ENCODE measurements at places on chromosomes 2 and 18.

GRCh38 chr18:76662626-76663025, 159.7 kb upstream of the ZNF236 start:
- no peak for DNase-seq

GRCh38 chr2:118667348-118667747, 180.1 kb downstream of the EN1 start:
- no peak for DNase-seq

- DNase-seq: no peak
Measured at GRCh38 chr2:45130736-45131135, 121.5 kb upstream of the SIX2 start.

DNA sequence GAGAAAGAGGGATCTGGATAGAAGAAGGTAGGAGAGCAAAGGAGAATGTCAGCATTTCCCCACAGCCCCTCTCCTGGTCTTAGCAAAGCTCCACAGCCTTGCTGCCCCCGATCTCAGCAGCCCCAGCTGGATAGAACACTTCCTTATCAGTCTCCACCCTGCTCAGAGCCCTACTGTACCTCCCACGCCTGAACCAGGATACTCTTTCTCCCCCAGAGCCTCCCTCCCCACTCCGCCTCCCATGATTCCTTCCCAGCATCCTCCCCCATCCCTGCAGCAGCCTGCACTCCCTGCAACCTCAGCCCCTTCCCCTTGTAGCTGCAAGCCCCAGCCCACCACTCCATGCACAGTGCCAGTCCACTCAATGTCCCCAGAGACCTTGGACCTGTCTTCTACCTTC, 25.8 kb downstream of the PLB1 start:
- no peak for DNase-seq

GRCh38 chr2:128536925-128537620, 218.4 kb upstream of the HS6ST1 start:
- no peak for DNase-seq

GRCh38 chr2:6927186-6927585, 10.0 kb downstream of the RNF144A start:
- no peak for DNase-seq

- DNase-seq: no peak
Measured at GRCh38 chr2:208064220-208064961, 39.1 kb upstream of the PLEKHM3 start.

DNA sequence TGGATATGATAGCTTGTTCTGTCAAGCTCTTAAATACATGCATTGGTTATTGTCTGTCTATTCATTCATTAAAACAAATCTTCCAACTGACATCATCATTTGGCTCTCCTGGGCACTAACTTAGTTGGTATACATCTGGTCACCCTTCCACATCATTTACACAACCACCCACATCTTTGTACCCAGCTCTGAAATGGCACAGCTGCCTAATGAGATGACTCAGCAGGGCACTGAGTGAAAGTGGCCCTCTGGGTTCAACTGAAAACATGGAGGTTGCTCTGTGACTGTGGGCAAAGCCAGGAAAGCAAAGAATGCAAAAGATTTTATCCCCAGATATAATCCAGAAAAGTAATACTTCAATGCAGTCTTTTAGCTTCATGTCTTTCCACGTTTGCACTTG, 234.0 kb upstream of the MAP2 start:
- no peak for DNase-seq

DNA sequence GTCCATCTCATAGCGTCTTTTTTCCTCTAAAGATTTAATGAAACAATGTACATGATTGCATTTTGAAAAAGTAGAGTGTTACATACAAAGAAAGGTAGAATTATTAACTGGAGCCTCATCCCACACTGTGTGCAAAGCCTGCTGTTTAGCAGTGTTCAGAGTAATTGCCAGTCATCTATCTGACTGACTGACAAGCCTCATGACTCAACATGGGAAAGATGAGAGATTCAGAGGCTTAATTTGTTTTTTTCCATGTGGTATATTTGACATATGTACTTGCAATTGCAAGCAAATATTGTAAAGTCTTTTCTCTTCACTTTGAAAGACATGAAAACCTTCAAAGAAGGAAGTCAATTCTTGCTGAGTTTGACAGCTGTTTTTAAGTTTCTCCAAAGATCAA, 14.7 kb downstream of the PCARE start:
- DNase-seq: no peak

GRCh38 chr18:24651434-24651833, 191.0 kb downstream of the HRH4 start:
- DNase-seq: no peak

- no peak for DNase-seq
Measured at GRCh38 chr18:62767836-62768557, 52.7 kb downstream of the PHLPP1 start.

- no peak for DNase-seq
Measured at GRCh38 chr2:128271911-128272600, 46.6 kb downstream of the HS6ST1 start.

- DNase-seq: no peak
Measured at GRCh38 chr18:28972333-28972907, 795.5 kb upstream of the CDH2 start.

DNA sequence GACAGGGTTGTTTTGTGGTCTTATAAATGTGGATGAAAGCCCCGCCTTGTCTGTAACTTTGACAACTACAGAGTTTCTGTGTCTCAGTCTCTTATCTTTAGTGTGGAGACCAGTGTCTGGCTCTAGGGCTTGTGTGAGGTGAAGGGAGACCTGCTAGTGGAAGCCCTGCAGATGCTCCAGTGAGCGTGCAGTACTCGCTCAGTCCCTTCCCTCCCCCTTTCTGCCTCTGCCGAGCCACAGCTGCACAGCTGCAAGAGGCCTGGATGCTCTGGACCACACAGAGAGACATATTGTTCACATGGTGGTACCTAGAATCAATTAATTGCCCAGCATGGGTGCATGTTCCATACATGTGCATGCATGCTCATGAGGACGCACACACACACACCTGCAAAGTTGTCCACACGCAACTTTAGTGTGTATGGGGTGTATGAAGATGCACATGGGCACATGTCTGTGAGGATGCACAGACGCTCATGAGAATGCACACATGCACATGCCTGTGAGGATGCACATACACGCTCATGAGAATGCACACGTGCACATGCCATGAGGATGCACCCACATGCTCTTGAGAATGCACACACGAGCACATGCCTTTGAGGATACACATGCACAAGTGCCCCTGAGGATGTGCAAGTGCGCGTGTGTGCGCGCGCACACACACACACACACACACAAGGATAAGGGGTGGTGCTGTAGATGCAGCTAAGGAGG, 282.1 kb upstream of the HS6ST1 start:
- no peak for DNase-seq

GRCh38 chr2:133652398-133652797, 84.1 kb upstream of the NCKAP5 start:
- no peak for DNase-seq

- no peak for DNase-seq
Measured at GRCh38 chr2:167814881-167815718, 432.3 kb downstream of the STK39 start.

DNA sequence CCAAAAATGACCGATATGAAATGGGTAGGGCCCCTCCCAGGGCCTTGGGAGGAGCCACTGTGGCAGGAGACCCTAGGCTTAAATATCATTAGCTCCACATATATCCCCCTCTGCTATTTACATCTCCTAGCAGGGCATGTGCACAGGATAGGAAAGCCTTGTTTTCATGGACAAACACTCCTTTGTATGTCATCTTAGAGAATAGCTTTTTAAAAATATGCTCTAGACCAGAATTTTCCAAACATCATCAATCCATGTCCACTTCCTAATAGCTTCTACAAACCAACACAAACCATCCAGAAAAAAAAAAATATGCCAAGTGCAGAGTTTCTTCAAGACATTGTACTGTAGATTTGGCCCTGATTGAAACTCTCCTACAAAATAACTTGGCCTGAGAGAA, 10.8 kb downstream of the DAPL1 start:
- DNase-seq: no peak

- DNase-seq: no peak
Measured at GRCh38 chr2:56118474-56118873, 65.3 kb upstream of the CCDC85A start.

- DNase-seq: no peak
Measured at GRCh38 chr2:184041777-184042176, 556.6 kb upstream of the ZNF804A start.

DNA sequence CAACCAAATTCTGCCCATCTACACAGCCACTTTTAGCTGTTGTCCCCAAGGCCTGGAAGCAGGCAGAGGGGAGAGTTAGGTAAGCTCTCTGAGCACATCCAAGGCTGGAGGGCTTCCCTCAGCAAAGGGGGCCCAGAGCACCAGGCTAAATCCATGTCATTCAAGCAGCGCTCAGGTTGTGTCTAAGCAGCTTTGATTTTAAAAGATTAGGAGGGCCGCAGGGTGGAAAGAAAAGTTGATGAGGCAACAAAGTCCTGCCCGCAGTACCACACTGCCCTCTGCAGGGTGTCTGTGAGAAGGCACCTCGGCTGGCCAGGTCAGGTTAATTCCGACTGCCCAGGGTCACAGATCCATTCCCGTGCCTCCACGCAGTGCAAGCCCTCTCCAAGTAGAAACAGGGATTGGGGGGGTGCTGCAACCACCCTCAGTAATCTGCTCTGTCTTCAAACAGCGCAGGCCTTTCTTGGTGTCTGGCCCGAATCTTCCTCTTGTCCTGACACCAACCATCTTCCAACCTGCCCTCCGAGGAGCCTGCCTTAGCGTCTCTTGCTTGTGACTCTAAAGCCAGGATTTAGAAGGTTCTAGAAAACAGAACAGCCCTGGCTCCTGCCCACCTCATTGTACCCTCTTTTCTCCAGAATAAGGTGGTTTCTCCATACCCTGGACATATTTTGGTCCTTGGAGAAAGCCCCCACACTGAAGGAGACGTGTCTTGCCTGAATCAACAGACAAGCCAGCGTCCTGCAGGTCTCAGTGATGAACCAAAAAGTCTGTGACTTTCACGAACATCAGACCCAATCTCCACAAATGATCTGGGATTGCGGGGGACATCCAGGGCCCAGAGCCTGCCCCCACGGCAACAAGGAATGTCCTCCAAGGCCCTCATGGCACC, 289.2 kb downstream of the TNS1 start:
- peak; percentile 36 for DNase-seq

DNA sequence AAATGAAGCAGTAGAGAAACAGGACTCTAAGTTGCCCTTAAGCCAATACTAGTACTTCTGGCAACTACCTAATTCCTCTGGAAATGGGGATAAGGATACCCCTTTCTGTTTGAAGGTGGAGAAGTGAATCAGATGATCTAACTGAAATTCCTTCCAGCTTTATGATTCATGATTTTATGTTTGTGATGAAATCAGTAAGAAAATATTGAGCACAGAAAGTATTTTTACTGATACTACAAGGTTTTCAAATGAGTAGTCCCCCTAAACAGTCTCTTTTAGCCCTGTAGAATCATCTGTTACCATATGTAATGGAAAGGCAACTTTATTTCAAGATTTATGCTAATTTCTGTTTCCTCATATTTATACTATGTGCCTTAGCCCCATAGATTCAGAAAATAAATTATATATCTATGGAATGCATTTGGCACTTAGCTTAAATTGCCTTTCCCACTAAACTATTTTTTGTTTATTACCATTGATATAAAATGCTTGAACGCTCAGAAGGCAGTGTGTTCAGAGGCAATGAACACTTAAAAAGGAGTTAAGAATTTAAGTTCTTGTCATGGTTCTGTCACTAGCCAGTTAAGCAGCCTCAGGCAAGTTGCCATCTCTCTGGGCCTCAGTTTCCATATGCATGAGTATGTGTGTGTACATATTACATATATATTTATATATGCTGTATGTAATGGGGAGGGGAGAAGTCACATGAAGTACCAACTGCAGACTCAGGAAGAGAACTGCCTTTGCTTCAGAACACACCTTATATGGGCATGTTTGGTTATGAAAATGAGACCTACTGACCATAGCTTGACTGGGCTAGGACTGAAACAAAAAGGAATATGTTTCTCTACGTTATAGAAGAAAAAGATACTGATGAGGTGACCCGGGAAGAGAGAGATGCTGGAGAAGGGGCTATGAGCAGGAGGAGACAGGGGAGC, 97.7 kb downstream of the CDC42EP3 start:
- no peak for DNase-seq

Measured in activated T-helper 1 cell treated with anti-CD3 and anti-CD28 coated beads, Interleukin-2, amount 50 U/mL, for 16 hours (primary cell).